ENCODE measurements at places on chromosomes 11 and 22.

- no peak overlapping the region for H3K4me3 ChIP-seq
- H3K36me3 ChIP-seq, result no peaks in the 10 kb centered on the region
- no peak for DNase-seq
- no peaks in the 10 kb centered on the region for H3K4me1 ChIP-seq
Measured at GRCh38 chr11:14578541-14578956, 58.4 kb upstream of the PSMA1 start.

DNA sequence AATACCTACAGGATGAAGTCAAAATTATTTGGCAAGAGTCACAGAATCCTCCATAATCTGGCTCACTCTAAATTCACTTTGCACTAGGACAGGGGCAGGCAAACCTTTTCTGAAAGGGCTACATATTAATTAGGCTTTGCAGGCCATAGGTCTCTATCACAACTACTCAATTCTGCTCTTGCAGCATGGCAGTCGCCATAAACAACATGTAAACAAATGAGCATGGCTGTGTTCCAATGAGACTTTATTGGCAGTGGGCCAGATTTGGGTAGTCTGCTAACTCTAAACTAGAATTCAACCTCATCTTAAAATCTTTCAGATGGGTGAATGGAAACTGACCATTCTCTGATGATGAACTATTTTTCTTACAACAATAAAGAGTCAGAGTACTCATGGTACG, 5.8 kb downstream of the THRSP start:
- DNase-seq, result no peak
- no peak overlapping the region for H3K27ac ChIP-seq
- H3K4me3 ChIP-seq, result no peak overlapping the region
- no peaks in the 10 kb centered on the region for H3K4me1 ChIP-seq
- H3K27me3 ChIP-seq, result no peaks in the 10 kb centered on the region
- no peaks in the 10 kb centered on the region for H3K36me3 ChIP-seq

GRCh38 chr11:32154275-32154674, 63.4 kb downstream of the RCN1 start:
- H3K36me3 ChIP-seq, result no peaks in the 10 kb centered on the region
- no peaks in the 10 kb centered on the region for H3K27me3 ChIP-seq
- DNase-seq, result no peak

DNA sequence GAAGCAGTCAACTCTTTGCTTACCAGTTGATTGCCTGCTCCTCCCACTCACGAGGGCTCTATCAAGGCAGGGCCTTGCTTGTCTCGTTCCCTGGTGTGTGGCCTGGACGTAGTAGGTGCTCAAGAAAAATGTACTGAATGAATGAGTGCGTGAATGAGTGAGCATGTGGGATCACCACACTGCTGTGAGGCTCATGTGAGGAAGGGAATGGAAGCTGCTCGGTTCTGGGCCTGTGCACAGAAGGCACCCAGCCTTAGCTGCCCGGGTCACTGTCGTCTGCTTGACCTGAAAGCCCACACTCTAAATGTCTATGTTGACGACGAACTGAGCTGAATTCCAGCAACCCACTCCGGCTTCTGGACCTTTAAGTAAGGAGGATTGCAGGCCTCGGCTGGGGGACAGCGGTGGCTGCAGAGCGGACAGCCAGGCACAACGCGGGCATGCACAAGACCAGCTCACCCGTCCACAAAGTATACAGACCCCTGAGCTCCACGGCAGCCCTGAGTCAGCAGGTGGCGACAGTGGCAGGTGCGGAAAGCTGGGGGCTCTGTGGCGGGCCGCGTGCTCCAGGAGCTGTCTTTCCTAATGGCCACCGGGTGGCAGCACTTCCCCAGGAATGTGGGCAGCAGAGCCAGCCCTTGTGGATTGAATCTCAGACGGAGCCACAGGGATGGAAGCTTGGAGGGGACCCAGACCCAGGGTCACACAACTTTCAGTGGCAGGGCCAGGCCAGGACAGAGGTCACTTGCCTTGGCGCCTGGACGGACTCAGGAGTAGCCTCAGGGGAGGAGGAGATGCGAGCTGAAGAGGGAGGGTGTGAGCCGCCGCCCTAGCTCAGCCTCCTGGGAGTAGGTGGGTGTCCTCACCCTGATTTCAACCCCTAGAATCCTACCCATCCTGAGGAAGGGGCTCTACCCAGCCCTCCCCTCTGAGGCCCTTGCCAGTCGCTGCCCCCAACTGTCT, 5.0 kb upstream of the PICK1 start:
- DNase-seq, result peak; percentile 87
- H3K36me3 ChIP-seq, result no peaks in the 10 kb centered on the region
- H3K4me1 ChIP-seq, result peaks cover 6% of the 10 kb centered on the region
- H3K27me3 ChIP-seq, result no peaks in the 10 kb centered on the region
- no peak overlapping the region for H3K4me3 ChIP-seq

- H3K4me3 ChIP-seq, result no peak overlapping the region
- H3K27me3 ChIP-seq, result no peaks in the 10 kb centered on the region
- H3K36me3 ChIP-seq, result no peaks in the 10 kb centered on the region
- no peak for DNase-seq
- no peaks in the 10 kb centered on the region for H3K4me1 ChIP-seq
Measured at GRCh38 chr11:75509020-75509720, 16.6 kb downstream of the GDPD5 start.

DNA sequence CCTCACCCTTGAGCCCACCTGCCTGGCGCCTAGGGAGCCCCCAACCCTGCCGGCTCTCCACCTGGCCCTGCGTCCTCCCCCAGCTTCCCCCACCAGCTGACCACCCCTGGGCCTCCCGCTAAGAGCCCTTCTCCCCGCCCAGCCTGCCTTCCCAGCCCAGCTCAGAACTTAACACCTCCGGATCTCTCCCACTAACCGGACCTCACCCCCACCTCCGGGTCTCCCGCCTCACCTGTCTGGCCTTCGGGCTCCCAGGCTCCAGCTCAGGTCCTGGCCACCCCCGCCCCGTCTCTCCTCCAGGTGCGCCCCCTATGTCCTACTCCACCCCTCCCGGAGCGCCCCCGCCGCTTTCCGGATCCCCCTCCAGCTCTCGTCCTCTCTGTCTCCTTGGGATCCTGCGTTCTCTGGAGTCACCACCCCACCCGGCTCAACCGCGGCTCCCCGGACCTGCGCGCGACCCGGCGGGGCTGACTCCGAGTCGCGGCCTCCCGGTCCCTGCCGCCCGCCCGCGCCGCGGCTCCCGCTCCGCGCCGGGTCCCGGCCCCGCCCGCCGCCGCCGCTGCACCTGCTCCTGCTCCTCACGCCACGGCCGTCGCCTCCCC, at the start of gene KCNJ11:
Gene KCNJ11 (minus strand): TSS at position 51 of the 602 bp plus-strand sequence. CDS start 568 bp downstream, outside the sequence.
- no peak within 1 kb of the TSS for H3K27ac ChIP-seq
- no peak for DNase-seq
- peaks cover 3% of the 10 kb centered on the region for H3K4me1 ChIP-seq

- no peak overlapping the region for H3K4me3 ChIP-seq
Measured at GRCh38 chr11:60785806-60786361, 751 bp downstream of the MS4A10 start.

DNA sequence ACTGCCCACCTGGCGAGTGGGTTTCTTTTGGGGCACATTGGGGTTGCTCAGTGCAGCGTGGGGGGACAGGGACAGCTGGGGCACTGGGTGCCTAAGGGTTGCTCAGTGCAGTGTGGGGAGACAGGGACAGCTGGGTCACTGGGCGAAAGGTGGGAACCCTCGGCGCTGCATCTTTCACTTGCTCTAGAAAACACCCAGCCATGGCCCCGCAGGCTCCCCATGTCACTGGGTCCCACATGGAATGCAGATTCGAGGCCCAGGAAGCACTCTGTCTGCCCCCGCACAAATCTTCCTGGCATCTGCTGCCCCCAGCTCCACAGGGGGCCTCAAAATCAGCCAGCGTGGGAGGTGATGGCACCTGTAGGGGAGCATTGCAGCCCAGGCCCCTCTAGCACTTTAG, 229.3 kb downstream of the BRD1 start:
- DNase-seq, result no peak
- H3K27me3 ChIP-seq, result no peaks in the 10 kb centered on the region
- H3K36me3 ChIP-seq, result no peaks in the 10 kb centered on the region
- no peaks in the 10 kb centered on the region for H3K4me1 ChIP-seq
- H3K27ac ChIP-seq, result no peak overlapping the region

DNA sequence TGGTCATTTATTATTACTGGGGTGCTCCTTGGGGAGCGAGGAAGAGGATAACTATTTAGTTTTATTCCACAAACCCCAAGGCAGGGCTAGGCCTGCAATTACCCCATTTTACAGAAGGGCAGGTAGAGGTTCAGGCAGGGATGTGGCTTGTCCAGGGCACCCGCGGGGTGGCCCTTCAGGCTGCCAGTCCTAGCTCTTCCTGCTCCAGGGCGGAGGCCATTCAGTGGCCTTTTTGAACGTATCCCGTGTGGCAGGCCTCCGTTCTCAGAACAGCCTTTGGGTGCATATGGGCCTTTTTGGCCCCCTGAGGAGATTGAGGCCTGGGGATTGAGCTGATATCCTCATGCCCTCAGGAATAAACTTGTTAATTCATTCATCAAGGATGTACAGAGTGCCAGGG, 66.2 kb downstream of the MPPED1 start:
- no peak overlapping the region for H3K27ac ChIP-seq
- no peak for DNase-seq
- H3K36me3 ChIP-seq, result no peaks in the 10 kb centered on the region
- H3K4me1 ChIP-seq, result peaks cover 10% of the 10 kb centered on the region
- H3K4me3 ChIP-seq, result no peak overlapping the region
